ENCODE measurements at places on chromosomes 6 and 20.

- peak; percentile 65 for DNase-seq
Observed at GRCh38 chr20:32483351-32484224, 101.5 kb downstream of the NOL4L start.

DNA sequence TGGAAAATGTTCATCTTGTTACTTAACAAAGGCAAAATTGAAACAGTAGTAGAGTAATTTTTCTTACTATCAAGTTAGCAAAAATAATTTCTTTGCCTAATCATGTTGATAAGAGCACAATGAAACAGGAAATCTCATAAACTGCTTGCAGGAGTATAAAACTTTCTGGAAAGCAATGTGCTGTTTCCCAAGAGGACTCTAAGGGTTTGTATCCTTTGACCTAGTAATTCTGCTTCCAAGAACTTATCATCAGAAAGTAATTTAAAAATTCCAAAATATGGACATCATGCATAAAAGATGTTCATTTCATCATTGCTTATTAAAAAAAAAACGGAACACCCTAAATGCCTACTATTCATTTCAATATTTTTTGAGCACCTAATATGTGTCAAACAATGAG, 46.1 kb upstream of the TNFAIP3 start:
- no peak for DNase-seq

GRCh38 chr6:25053875-25054371, 118.2 kb upstream of the RIPOR2 start:
- DNase-seq, result peak; percentile 84

- no peak for DNase-seq
Observed at GRCh38 chr6:129448965-129449364, 261.0 kb downstream of the ARHGAP18 start.

- no peak for DNase-seq
Observed at GRCh38 chr6:16818992-16819626, 57.8 kb upstream of the ATXN1 start.

GRCh38 chr20:17642404-17643269, 39.4 kb downstream of the RRBP1 start:
- no peak for DNase-seq

DNA sequence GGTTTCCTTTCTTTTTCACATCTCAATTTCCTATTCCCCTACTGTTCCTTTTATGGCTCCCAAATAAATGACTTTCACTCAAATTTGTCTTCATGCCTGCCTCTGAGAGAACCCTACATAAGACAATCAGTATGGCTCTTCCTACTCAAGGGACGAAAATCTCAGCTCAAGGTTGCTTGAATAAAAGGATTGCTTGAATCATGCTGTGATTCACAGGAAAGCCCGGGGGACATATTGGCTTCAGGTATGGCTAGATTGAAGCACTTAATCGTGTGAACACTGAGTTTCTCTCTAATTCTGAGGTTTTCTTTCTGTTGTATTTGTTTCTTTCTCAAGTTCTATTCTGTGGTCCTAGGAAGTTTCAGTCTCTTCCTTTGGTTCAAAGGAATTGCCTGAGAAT, 140.3 kb upstream of the SULF2 start:
- no peak for DNase-seq

- no peak for DNase-seq
Observed at GRCh38 chr20:48801197-48801596, 26.6 kb downstream of the PREX1 start.

DNA sequence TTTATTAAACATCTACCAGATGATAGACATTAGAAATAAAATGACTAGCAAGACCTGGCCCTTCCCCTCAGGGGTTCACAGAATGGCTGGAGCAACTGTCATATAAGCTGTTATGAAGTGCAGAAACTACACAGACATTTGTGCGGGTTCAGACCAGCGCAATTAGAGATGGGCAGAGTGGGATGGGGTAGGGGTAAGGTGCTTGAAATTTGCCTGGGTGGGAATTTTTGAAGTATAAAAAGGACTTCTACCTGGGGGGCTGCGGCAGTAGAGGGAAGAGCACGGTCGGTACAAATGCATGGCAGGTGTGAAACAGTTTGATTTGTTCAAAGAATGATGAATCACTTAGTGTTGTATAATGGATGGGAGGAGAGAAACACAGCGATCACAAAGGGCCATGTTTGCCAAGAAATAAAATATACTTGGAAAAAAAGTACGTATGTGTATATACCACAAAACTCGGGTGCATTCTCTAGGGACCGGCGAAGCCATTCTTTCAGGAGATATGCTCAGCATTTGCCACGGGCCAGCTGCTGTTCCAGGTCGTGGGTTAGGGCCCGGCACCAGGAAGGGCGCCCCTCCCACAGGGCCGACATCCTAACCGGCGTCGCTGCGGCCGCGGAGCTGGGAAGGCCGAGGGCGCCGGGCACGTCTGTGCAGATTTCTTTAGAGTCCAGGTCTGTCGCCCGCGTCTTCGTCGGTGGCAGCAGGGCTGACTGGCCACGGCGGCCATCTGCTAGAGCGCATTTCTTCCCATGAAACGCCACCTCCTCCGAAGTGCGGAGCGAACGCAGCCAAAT, 809 bp upstream of the NOL7 start:
- peak; percentile 53 for DNase-seq

- no peak for DNase-seq
Observed at GRCh38 chr6:119459207-119459974, 109.8 kb upstream of the MAN1A1 start.

- DNase-seq, result no peak
Observed at GRCh38 chr20:15387228-15387627, 1049.8 kb upstream of the FLRT3 start.

DNA sequence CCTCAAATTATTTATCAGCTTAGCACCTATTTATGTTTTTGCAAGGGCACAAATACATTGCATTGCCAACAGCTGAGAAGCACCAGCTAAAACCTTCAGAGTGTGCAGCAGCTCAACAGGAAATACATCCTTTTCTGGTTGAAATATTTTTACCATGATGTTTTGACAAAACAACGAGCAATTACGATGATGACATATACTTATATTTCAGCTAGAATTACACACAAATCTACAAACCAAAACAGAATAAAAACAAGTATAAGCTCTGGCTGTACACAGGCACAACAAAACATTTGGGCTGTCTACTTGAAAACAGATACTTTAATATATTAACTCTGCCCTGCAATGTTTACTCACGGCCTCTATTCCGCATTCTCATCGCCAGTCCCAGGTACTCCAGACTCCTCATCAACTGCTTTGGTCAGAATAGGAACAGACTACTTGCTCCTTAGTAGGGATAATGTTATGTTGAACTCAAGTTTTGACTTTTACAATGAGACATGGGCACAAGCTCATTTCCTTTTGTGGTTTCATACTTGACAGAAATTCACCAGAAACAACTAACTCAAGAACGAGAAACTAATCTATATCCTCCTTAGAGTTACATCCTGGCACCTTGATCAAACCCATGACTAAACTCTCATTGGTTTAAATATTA, 377.6 kb downstream of the ESR1 start:
- no peak for DNase-seq

GRCh38 chr20:7262803-7263202, 495.3 kb downstream of the BMP2 start:
- DNase-seq, result no peak
